ENCODE measurements at places on chromosomes 2 and 18.

GRCh38 chr18:45667056-45667736, 51.9 kb downstream of the SLC14A2 start:
- no peak for DNase-seq

GRCh38 chr18:12056034-12056883, 37.4 kb upstream of the ANKRD62 start:
- DNase-seq: no peak

GRCh38 chr2:95348609-95349567, 51.7 kb downstream of the KCNIP3 start:
- no peak for DNase-seq

DNA sequence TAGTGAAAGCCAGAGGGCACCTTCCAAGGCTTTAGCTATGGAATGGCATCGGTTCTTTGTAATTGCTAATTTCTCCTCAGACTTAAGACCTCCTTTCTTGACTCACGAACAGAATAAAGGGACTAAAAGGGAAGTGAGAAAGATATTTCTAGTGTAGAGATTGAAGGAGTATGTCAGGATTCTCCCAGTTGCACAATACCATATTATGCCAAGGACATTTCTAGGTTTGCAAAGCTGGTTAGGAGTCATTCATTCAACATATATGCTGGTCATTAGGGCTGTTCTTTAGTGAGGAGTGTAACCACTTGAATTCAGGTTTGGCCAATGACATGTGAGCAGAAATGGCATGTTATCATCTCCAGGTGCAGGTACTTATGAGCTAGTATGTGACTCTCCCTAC, 7.4 kb downstream of the REEP1 start:
- DNase-seq: no peak

- no peak for DNase-seq
These were observed 169.4 kb downstream of the NEDD4L start for GRCh38 chr18:58213440-58213839.

- DNase-seq: no peak
These were observed 68.4 kb downstream of the UGGT1 start for GRCh38 chr2:128159437-128159836.

- no peak for DNase-seq
These were observed 136.4 kb upstream of the SLC1A4 start for GRCh38 chr2:64852771-64853241.

DNA sequence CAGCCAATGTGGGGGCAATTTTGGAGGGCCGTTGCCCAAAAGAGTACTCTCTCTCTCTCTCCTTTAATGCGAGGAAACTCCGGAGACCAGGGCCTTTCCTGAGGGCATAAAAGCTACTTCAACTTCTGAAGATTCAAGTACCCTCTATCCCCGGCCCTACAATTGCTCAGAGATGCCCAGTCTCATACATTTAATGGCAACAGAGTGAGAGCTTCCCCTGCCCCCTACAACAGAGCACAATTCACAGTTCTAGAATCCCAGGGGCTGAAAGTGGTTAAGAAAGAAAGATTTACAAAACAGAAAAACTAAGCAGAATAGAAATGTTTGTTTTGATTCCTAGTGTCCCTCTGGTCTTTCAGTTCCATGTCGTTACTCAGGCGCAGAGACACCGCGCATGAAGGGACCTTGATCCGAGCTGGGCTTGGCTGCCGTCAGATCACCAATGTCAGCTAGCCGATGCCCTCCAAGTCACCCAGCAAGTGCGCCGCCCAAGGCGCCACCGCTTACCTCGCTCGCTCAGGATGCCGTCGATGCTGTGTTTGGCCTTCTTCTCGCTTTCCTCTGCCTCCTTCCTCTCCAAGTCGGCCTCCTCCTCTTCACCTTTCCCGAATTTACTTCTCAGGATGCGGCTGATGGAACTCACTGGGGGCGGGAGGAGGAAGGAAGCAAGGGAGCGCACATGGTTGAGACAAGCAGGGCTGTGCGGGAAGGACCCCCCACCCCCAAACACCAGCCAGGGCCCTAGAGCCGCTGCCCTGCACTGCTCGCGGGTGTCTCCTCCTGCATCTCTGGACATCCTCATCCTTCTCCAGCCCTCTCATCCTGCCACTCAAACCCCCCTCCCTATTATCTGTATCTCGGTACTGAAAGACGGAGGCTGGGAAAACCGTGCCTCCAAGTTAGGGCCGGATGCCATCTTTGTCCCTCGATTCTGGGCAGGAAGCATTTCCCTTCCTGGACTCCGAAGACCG, 4.9 kb downstream of the PAX3 start:
- no peak for DNase-seq

- no peak for DNase-seq
These were observed 280.6 kb upstream of the PXDN start for GRCh38 chr2:2024751-2025481.

DNA sequence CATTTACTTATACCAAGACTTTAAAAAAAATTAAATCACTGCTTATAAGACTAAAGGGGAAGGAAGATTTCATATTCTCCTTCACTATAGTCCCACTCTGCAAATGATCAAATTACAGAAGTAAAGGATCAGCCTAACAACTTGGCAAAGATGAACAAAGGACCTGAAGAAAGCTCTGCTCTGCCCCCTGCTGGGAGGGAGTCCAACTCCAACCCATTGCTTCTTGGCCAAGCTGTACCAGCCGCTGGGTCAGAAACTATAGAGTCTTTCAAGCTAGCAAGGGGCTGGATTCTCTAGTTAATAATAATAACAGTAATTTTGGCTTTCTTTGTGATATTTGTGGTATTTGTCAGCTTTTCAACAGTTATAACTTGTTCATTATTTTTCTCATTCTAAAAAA, 927.0 kb upstream of the CRIM1 start:
- DNase-seq: no peak

DNA sequence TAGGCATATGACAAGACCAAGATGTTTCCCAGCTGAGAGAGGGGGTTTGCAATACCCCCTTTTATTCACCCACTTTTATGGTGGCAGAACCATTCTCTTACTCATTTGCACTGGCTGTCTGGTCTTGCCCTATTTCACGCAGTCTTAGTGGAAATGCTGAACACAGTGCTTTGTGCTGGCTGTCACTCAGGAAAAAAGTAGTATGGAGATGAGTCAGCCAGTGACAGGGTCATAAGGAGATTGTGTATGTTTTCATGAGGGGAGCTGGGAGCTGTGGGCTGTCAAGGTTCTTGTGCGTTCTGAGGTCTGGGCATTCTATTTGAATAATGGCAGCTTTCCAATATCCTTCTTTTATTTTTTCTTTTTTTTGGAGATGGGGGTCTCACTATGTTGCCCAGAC, 10.9 kb upstream of the CNRIP1 start:
- DNase-seq: no peak

DNA sequence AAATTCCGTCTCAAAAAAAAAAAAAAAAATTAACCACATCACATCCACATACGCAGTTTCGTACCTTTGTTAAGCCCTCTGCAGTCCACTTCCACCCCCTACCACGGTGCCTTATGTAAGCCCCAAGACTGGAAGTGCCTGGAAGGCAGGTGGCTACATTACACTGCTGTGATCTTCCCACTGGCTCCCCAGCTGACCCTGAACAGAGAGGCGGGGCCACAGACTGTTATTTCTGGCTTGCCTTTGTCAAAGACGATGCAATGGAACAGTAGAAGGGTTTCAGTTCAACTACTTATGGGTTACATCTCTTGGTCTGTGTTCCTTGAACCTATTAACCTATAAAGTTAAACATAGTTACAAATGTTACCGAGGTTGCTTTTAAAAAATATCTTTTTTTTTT, 15.7 kb upstream of the COX7A2L start:
- DNase-seq: no peak

- DNase-seq: no peak
These were observed 160.6 kb downstream of the GALNT3 start for GRCh38 chr2:165633431-165633830.

GRCh38 chr2:214946949-214947348, 137.5 kb upstream of the BARD1 start:
- DNase-seq: no peak

- no peak for DNase-seq
These were observed 2.4 kb upstream of the DTNA start for GRCh38 chr18:34707670-34708069.

DNA sequence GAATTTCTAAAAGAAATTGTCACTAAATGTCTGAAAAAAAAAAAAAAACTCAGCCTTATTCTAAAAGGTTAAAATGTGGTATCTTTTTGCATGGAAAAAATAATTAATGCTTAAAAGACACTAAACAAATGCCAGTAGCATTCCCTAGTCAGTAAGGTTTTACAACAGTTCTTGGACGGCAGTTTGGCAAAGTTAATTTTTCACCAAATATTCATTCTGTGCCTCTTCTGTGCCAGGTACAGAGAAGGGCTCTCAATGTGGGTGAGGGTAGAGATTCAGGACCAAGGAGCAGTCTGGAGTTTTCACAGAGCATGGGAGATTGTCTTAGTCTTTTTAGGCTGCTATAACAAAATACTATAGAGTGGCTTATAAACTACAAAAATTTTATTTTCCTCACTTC, 6.0 kb upstream of the CCDC93 start:
- no peak for DNase-seq

- no peak for DNase-seq
These were observed 312.2 kb downstream of the ZNF521 start for GRCh38 chr18:25039781-25040180.

GRCh38 chr2:229340086-229340760, 69.1 kb upstream of the PID1 start:
- no peak for DNase-seq

- no peak for DNase-seq
These were observed 81.9 kb downstream of the ACAA2 start for GRCh38 chr18:49731421-49731841.

DNA sequence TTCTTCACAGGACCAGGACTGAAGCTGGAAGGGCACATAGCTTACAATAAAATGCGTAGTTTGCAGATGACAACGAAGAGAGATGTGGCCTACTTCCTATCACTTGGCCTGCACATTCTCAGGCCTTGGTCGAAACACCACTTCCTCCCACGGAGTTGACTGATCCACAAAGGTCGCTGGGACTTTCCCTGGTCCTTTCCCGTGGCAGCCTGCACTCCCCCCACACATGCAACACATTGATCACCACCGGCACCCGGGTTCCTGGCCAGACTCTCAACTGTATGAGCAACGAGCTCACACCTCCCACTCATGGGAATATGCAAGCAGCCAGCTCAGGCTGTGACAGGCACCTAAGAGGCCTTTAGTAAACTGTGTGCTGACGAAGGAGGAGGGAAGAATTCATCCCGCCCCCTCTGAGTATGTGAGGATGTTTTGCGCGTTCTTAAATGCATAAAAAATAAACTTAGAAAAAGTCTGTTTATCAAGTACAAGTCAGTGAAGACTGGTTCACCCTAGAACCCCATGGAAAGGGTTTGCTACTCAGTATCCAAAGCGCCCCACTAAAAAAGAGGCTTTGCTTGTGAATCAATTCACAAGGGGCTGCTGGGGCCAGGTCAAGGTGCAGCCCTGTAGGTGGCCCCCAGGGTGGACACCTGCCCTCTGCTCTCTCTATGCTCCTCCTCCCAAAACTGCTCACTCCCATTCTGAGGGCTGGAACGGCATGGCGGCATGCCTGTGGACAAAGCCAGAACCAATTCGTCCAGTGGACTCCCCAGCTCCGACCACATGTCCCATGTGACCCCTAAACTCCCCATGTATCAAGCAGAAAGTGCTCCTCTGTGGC, 154.3 kb downstream of the EIPR1 start:
- peak; percentile 85 for DNase-seq

DNA sequence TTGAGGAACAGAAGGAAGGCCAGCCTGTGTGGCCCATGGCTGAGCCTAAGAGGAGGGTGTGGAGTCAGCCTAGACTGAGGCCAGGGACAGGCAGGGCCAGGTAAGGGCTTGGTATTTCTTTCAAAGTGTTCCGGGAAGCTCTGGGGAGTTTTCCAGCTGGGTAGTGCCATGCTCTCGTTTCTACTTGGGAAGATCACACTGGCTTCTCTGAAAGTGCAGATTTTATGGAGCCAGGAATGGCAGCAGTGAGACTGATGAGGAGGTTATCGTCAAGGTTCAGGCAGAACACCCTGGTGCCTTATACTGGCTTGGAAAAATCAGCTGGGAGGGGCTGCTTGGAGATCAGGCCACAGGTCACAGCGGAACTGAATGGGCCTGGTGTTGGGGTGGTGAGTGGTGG, 245.1 kb downstream of the SOX11 start:
- no peak for DNase-seq

GRCh38 chr2:147631294-147631693, 213.5 kb upstream of the ACVR2A start:
- no peak for DNase-seq

- DNase-seq: no peak
These were observed 30.5 kb downstream of the LAMA3 start for GRCh38 chr18:23719634-23720201.

GRCh38 chr2:241950413-241951315, 81.1 kb downstream of the RTP5 start:
- DNase-seq: peak; percentile 32

DNA sequence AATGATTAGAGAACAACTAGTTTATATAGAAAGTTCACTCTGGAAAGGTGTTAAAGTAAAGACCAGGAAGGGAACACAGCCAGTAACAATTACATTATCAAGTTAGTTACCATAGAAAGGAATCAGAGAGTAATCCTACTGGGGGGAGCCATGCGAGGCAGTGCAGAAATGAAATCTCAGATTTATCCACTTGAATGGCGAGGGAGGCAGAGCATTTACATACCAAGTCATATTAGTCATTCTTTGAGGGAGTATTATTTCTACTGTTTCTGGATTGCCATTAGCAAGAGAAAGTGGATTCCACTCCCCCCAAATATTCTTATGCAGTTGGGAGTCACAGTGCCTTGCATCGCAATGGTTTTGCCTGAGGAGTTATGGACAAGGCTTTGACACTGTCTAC, 472.7 kb upstream of the TRIB2 start:
- no peak for DNase-seq

DNA sequence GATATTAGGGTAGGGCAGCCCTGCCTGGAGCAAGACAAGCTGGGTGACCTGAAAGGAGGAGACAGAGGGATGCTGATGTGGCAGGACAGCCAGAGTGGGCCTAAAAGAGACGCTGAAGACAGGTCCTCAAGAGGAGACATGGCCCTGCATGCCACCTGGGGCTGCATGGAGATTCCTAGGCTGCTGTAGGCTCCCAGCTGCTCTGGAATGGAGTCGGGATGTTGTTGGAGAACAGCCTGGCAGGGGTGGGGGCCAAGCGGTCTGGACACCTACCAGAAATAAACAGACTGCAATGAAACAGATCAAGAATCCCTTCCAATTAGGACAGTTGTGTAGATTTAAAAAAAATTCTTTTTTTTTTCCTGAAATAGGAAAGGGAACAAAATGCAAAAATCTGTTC, 97.8 kb upstream of the NPAS2 start:
- DNase-seq: no peak

GRCh38 chr2:121346859-121347258, 61.9 kb upstream of the TFCP2L1 start:
- no peak for DNase-seq

Data from activated T-helper 9 cell treated with anti-CD3 and anti-CD28 coated beads, Interleukin-2, amount 50 U/mL, for 16 hours (primary cell).